Hematopoietic multipotent progenitor cell treated with erythropoietin and hydrocortisone succinate and interleukin-3 and kit ligand, for 17 days (in vitro differentiated cells): ENCODE measurements at places on chromosomes 7 and 10.

DNA sequence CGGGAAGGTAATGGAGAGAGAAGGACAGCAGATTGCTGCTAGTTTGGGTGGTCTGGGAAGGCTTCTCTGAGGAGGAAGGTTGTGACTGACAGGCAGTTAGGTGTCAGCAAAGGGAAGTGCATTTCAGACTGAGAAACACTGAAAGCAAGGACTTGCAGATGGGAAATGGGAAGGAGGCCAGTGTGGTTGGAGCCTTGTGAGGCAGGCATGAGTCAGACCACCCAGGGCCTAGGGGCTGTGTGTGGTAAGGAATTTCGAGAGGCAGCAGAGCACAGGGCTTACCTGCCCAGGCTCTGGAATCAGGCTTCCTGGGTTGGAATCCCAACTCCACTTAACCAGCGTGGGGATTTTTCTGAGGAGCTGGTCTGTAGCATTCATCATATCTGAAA is 53.5 kb downstream of the NRF1 start:
- DNase-seq: no peak

GRCh38 chr10:15719049-15719898 is 448 bp downstream of the ITGA8 start:
- DNase-seq: no peak

- DNase-seq: no peak
Measured at GRCh38 chr10:19730907-19731217, 85.4 kb upstream of the PLXDC2 start.

- no peak for DNase-seq
Measured at GRCh38 chr7:129903935-129904334, 48.8 kb downstream of the UBE2H start.

GRCh38 chr7:91090684-91091083 is 173.5 kb upstream of the FZD1 start:
- DNase-seq: no peak

DNA sequence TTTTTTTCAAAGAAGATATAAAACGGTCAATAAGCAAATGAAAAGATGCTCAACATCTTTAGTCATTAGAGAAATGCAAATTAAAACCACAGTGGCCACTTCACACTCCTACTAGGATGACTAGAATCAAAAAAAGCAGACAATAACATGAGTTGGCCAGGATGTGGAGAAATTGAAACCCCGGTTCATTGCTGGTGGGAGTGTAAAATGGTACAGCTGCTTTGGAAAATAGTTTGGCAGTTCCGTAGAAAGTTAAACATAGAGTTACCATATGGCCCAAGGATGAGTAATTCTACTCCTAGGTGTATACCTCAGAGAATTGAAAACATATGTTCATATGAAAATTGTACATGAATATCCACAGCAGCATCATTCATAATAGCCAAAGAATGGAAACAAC is 573.3 kb downstream of the GALNT17 start:
- DNase-seq: no peak

DNA sequence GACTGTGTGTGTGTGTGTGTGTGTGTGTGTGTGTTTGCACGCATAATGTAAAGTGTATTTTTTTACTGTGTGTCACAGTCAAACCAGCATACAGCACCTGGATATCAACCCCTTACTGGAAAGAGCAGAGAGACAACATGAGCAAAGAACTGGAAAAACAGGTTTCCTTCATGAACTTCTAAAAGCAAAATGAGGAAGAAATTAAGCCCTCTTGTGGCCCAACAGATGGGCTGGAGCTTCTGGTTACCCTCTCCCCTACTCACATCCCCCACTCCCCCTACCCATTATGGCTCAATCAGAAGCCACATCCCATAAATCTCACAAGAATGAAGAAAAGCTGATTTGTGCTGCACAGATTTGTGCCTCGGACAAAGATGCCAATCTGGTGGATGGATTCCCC is 36.2 kb downstream of the PDE1C start:
- DNase-seq: no peak

- no peak for DNase-seq
Measured at GRCh38 chr7:16114633-16115032, 306.7 kb downstream of the CRPPA start.

DNA sequence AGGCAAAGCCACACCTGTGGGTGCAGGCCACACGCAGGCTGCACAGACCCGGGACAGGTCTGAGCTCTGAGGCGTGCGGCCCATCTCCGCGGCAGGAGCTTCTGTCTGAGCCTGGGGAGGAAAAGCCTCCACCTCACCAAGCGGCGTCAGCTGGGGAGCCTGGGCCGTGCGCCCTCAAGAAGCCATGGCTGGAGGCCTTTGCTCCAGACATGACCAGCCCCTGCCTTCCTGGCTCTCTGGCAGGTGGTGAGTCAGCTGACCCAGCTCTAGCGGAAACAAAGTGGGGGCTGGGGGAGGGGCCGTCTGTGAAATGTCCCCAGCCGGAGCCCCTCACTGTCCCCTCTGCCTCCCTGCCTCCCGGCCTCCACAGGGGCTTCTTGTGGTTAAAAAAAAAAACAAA is 12.5 kb downstream of the GPER1 start:
- no peak for DNase-seq

DNA sequence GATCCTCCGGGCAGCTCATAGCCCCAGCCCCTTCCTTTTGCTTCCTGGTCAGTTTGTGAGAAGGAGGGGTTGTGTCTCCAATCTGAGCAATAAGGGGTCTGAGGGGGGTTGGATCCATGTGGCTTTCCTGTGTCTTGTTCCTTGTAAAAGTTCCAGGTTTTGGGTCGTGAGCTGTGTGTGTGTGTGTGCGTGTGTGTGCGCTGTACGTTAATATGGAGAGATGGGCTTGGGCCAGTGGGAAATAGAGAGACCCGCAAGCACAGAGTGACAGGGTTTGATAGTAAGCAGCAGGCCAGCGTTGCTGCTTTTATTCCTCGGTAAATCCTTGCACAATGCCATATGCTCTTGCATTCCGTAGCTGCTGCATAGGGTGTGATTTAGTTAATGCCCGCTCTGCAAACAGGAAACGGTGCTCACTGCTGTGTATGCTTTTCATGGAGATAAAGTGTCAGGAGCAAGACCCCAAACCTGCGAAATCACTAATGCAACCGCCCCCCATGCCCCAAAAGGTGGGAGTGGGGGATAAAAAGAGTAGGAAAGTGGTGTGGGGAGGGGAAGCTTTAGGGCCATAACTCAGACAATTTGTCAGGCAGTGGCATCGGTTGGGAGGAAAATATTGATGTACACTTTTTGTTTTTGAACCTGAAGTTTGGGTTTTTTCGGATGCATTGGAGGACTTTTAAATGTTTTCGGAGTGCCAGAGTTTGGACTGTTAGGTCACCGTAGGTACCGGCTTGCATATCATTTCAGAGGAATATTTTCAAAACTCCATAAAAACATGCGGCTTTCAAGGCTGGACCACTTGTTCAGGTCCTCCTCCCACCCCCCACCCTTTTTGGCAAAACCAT is 108.7 kb downstream of the TCF7L2 start:
- DNase-seq: no peak

- no peak for DNase-seq
Measured at GRCh38 chr7:20153567-20153966, 63.6 kb downstream of the MACC1 start.

- DNase-seq: no peak
Measured at GRCh38 chr7:35647171-35647574, 47.8 kb downstream of the HERPUD2 start.
